ENCODE measurements at places on chromosomes 12 and 14.

DNA sequence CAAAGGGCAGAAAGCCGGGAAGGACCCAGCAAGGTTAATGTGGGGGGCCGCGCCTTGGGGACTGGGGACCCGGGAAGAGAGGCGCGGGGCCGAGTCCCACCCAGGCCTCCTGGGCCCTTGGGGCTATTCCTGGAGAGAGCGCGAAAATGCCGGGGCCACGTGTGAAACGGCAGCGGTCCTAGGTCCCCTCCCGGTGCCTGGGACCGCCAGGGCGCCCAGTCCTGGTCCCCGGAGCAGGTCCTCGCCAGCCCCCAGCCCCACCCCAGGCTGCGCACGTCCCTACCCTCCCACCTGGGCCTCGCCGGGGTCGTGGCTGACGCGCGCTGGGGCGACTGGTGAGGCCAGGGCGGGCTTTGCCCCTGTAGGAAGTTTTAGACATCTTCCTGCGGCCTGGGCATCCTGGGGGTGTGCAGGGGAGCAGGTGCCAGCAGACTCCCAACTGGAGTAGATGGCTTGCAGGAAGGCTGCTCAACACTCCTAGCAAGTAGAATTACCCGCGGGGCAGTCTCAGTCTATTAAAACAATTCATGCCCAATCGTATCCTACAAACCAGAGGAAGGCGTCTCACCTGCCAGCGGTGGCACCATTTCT is 708 bp downstream of the FAR2 start:
- DNase-seq: no peak

DNA sequence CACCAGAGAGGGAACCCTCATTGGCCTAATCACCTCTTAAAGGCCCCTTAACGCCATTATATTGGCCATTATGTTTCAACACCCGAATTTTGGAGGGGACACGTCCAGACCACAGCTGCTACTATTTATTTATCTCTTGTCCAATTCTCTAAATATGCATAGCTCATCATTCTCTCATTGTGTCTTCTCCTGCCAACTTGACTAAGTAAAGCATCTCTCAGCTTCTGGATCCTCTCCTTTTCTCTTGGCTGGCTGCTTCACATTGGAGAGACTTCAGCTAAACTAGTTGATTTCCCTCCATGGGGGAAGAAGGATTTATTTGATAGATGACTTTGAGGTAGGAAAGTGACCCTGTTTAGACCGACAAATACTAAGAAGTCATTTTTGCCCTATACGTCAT is 120.4 kb upstream of the KRR1 start:
- DNase-seq: no peak

DNA sequence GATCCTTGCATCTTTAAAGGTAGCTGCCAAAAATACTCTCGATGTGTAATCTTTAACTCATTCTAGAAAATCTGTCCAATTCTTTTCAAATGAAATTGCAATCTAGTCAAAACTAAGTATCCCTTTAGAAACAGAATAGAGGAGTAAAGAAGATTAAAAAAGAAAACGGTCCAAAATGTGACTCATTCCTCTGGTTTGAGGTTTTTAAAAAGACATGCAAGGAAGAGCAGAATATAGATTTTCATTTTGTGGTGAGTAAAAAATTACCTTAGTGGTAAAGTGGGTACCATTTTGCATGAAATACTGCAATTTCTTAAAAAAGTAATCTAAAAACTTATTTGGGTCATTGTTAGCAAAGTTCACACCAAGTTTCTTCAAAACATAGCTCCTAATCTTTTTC is 108.4 kb downstream of the BRMS1L start:
- no peak for DNase-seq

- no peak for DNase-seq
Observed at GRCh38 chr14:96077983-96078624, 38.9 kb downstream of the C14orf132 start.

GRCh38 chr14:82537831-82538230 is 1004.2 kb upstream of the SEL1L start:
- DNase-seq: no peak

- DNase-seq: no peak
Observed at GRCh38 chr12:29067430-29067829, 81.6 kb upstream of the FAR2 start.

- DNase-seq: no peak
Observed at GRCh38 chr14:94971750-94972149, 185.6 kb downstream of the DICER1 start.

DNA sequence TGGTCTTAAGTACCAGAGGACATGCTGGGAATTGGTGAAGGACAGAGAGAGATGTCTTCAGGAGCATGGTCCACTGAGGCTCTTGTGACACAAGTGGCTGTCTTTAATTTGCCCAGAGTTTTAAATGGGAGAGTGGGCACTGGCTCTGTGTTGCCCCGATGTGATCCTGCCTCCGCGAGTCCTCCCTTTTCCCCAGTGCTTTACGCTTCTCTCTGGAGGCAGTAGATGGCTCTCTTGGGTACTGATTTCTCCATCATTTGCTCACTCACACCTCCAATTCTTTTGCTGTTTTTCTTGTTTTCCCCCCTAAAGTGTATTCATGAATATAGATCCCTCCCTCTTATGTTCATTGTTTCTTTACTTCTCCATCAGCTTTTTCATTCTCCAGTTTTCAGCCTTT is 74.3 kb downstream of the EMP1 start:
- no peak for DNase-seq

GRCh38 chr12:19410629-19411185 is 28.6 kb upstream of the AEBP2 start:
- DNase-seq: no peak

- no peak for DNase-seq
Observed at GRCh38 chr14:62908506-62908905, 136.8 kb downstream of the KCNH5 start.

DNA sequence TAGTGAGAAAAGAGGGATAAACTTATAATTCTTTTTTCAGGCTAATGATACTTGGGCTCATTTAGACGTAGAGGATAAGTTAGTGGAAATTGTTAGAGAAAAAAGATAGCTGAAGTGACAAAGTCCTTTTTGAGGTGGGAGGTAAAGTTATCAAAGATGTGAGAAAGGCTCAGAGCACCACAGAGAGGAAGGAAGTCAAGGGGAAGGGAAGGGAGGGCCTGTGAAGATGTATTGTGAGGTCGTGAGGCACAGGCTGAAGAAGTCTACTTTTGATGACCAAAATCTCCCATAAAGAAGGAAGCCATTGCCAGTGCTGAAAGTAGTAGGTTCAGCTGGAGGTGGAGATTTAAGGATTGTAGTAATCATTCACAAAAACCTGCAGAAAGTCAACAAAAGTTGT is 19.4 kb upstream of the PTGDR start:
- no peak for DNase-seq

DNA sequence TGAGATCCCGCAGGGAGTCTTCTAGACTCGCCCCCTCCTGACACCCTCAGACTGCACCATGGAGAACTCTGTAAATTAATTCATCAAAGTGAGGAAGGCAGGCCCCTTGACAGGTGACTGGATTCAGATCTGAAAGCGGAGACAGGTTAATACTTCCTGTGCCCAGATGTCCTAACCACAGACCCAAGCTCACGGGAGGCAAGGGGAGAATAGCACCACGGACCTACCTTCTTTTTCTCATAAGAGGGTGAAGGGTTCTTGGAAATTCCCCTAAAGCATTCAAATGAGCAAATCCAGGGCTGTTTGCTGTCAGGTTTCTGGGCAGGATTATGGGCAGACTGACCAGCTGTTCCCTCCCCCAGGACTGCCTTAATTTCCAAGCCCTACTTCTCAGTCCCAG is 170.0 kb downstream of the ZFP36L1 start:
- no peak for DNase-seq

DNA sequence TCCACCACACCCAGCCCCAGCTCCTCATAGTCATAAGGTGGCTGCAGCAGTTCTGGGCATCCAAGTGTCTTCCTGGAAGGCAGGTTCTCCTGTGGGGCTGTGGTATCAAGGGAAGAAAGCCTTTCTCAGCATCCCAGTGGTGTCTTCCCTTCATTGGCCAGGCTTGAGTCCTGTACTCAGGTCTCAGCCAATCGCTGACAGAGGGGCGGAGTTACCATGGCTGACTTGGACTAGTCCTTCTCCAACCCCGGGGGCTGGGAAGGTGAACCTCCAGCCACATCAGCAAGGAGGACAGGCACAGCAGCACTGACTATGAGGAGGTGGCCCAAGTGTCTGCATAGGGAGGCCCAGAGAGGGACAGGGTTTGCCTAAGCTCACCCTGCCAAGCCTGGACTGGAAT is 64.0 kb upstream of the SLC24A4 start:
- no peak for DNase-seq

GRCh38 chr14:93056840-93057585 is 58.7 kb downstream of the ITPK1 start:
- DNase-seq: no peak

- no peak for DNase-seq
Observed at GRCh38 chr12:13142747-13143146, 39.3 kb upstream of the GSG1 start.

GRCh38 chr14:21300892-21301291 is 21.0 kb downstream of the RPGRIP1 start:
- DNase-seq: no peak

GRCh38 chr14:87312894-87313205 is 680.1 kb downstream of the GALC start:
- DNase-seq: no peak

- no peak for DNase-seq
Observed at GRCh38 chr12:1443421-1444141, 150.8 kb downstream of the FBXL14 start.

DNA sequence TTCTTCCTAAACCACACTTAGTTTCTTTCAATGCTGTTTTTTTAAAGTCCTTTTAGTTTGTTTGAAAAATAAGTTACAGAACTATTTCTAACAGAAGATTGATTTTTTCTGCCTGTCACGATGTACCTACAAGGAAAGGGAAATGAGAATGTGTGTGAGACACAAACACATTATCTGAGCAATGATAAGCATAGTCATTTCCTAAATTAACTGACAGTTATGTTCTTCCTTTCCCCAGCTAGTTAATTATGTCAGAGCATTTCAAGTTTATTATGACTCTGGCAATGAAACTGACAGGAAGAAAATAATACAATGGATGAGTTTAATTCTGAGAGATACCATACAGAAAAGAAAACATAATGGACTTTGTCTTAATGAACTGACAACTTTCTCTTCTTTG is 21.3 kb upstream of the LDHB start:
- peak; percentile 45 for DNase-seq

DNA sequence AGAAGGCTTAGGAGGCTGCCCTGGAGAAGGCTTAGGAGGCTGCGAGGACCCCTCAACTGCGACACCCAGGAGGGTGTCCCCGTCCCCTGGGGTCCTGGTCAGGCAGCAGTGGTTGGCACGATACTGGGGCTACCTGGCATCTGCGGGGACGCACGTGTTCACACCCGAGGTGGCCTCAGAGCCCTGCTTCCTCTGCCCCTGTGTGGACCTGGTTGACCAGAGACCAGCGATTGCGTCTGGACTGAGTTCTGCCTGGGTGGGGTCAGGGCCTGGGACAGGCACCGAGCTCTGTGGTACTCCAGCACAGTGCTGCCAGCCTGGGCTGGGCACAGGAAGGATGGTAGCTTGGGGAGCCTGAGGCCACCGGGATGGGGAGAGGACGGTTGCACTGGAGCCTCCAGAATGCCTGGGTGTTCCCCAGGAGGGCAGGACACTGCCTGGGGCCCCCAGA is 735 bp downstream of the ASPG start:
- DNase-seq: no peak

- DNase-seq: no peak
Observed at GRCh38 chr12:120060196-120060595, 56.4 kb downstream of the RAB35 start.

DNA sequence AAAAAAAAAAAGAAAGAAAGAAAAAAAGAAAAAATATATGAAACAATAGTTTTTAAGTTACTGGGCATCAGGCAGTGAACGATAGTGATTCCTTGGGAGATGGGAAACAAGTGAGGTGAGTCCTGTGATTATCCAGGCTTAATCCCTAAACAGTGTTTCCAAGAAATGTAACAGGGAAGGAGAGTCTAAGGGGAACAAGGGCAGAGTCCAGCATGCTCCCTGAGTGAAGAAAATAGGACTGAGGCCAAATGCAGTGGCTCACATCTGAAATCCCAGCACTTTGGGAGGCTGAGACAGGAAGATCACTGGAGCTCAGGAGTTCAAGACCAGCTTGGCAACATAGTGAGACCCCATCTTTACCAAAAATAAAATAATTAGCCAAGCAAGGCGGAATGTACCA is 40.7 kb downstream of the R3HDM2 start:
- no peak for DNase-seq

DNA sequence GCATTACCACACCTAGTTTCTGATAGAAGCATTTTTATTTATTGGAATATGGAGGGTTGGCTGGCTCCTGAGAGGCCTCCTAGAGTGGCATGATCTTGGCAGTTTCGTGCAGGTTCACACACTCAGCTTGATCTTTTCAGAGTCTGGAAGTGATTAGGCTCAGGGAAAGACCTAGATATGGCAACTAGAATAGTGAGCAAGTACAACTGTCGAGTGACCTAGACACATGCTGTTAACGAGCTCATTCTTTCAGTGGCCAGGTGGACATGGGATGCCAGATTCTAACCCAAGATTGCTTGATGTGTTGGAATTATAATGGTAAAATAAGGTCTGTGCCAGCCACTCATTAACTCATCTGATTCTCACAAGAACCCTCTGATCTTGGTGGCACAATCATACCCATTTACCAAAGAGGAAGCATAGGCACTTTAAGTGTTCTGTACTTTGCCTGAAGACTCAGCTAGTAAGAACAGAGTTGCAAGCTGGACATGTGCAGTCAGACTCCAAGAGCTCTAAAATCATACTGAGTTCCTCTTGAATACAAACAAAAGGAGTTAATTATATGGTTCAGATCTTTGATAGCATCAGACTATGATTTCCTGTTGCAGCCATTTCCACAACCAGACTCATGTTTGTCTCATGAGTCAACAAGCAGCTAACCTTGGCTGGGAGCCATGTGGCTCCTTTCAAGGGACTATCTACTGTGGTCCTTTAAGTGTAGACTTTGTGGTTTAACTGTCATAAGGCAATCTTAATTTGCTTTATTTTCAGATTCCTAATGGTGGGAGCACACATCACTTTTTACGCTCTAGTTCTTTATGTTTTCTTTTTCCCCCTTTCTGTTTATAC is 144.2 kb downstream of the PLEKHA5 start:
- peak; percentile 19 for DNase-seq

GRCh38 chr12:105915997-105916759 is 222.6 kb downstream of the NUAK1 start:
- no peak for DNase-seq

All from AML-193 (cell line).